ENCODE measurements at places on chromosomes 5 and 9.

GRCh38 chr9:1979741-1980367 lies 35.3 kb upstream of the SMARCA2 start:
- DNase-seq = no peak

DNA sequence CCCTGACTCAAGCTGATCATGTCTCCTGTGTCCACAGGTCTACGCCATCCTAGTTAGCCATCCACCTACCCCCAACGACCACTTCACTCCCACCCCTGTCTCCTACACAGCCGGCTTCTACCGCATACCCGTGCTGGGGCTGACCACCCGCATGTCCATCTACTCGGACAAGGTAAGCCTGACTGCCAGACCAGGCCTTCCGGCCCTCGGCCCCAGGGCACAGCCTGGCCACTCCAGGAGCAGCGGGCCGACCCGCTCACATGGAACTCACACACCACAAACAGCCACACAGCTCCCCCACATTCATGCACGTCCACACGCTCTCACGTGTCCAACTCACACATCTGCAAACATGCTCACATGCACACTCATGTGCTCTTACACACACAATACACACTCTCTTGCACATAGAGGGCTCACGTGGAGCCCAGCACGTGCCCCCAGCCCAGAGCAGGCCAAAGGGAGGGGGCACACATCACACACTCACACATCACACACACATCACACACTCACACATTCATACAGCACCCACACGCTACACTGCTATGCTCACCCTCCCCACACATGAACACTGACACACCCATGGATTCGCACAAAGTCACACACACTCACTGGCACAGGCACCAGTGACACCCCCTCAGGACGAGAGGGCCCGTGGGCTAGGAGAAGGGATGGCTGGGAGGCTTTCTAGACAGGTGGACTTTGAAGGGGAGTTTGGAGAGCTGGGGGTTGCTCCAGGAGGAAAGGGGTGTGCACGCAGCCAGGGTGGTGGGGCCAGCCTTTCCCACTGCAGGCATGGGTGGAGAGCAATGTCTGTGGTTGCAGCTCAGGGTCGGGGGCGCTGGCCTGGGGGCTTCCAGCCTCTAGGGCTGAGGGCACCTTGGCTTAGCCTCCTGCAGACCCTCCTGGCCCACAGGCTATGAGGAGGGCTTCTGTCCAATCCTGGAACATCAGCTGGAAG lies 3.3 kb downstream of the GRIN1 start:
- DNase-seq = no peak

- DNase-seq = no peak
Measured at GRCh38 chr9:97940233-97940632, 2.3 kb upstream of the HEMGN start.

DNA sequence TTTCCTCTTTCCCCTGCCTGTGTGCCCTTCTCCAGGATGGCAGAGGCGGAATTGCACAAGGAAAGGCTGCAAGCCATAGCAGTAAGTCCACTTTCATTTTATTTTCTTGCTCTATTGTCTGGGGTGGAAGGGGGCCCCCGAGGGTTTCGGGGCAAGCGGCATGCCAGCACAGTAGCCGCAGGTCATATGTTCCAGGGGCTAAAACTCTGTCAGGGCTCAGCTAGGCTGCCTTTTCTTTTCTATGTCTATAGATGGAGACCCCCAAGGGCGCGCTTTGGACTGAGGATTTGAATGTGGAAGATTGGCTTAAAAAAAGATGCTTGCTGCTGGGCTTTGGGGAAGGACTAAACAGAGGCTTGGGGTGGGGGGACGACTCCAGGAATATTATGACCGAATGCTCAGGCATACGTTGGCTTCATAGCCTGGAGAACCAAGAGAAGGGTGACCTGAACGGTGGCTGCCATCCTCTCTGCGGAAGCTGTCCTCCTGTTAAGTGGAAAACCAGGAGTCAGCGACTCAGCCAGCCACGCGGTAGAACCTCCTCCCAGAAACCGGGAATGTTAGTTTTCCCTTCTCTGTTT lies 545 bp downstream of the PALM2AKAP2 start:
- DNase-seq = no peak

- no peak for DNase-seq
Measured at GRCh38 chr5:134902071-134902801, 2.7 kb upstream of the PCBD2 start.

GRCh38 chr5:77131361-77131760 lies 44.3 kb upstream of the ZBED3 start:
- DNase-seq = no peak

All from cerebellar cortex (tissue), 1 donor.